Hematopoietic multipotent progenitor cell treated with erythropoietin and hydrocortisone succinate and interleukin-3 and kit ligand, for 6 days (in vitro differentiated cells): ENCODE measurements at places on chromosomes 2 and 18.

GRCh38 chr18:12858991-12859390 lies 25.0 kb downstream of the PTPN2 start:
- no peak for DNase-seq

DNA sequence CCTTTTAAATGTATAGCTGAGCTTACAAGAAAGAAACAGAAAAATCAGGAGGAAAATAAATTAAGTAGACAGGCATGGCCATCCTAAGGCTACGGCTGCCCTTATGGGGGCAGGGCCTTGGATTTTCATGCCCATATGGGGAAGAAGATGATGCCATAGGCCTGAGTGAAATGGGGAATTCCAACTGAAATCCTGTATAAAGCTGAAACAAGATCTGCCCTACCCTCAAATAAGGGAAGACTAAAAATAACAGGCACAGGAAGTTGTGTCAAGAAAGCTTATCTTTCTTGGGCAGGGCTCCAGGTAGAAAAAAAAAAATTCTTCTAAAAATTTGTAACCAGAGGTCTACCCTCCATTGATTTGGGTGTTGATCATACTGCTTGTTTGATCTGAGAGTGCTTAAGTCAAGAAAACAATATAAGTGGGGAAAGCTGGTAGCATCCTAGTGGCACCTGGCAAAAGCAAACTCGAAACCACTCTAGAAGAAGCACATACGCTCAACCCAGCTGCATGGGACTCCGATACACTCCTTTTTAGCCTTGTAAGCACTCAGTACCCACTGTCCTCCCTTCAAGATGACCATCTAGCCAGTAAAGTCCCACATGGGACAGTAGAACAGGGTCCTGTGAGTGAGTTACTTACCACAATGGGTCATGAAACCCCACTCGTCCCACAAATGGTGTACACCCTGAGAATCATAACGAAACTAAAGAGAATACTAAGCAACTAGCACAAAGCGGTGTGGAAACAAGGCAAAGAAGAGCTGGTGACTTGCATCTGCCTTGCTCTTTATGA lies 22.3 kb downstream of the DNAH7 start:
- DNase-seq: no peak

DNA sequence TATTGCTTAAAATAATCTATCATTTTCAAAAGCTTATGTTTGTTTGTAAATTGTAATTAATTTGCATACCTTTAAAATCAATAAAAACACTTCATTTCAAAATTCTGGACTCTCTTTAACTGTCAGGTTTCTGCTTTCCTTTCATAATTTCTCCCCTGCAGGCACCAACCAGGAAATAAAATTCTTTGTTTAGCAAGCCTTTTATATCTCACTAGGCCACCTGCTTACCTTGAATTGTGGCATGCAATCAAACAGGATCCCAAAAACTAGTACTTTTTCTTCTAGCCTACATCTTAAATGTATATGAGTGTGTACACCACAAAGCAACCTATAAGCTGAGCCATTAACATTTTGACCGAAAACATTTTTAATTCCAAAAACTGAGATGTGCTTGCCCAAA lies 233.1 kb downstream of the NR4A2 start:
- DNase-seq: no peak

DNA sequence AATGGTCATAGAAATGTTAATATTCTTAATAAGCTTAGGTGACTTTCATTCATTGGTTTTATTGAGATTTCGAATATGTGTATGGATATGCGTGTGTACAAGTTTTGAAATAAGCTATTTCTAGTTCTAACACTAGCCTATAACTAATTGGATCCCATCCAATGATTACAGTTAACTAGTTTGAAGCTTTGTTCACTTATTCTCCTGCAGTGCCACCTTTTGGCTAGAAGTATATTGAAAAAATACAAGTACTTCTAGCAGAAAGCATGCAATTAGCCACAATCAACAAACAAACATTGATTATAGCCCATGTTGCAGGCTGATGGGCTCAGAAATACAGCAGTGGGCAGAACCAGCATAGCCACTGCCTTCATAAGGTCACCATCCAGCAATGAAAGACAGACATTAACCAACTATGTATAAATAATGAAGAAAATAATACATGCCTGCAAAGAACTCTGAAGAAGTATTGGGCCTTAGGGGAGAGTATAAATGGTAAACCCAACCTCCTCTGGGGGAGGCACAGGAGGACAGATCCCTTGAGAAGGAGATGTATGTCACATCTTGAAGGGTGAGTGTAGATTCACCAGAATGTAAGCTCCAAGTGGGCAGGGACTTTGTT lies 5.1 kb upstream of the PIEZO2 start:
- peak; percentile 86 for DNase-seq

DNA sequence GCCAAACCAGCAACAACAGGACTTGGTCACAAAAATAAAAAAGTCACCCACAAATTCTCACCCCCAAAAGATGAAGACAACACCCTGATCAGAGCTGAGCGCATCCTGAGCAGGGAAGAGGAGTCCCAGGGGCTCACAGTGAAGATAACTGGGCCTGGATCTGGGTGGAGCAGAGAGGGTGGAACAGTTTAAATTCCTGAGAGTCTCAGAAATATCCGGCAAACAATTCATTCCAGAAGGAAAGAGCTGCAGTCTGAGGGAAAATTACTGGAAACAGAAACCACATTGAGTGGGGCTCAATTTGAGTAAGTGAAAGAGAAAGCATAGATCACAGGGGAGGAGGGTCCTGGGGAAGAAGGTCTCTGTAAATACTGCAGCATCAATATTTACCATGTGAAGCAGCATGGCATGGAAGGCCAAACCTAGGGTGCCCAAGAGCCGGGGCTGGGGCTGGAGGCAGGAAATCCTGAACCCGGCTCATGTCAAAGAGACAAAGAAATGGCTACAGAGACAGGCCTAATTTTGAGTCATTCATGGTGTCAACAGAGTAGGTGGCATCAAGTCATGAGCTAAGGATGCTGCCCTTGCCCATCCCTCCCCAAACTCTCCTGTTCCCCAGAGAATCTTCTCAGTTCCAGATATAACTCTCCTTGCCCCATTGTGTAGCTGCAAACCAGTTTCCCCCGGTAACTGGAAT lies 61.4 kb upstream of the ZBTB7C start:
- DNase-seq: no peak

- no peak for DNase-seq
These were observed 66.7 kb downstream of the AAK1 start for GRCh38 chr2:69576880-69577279.

DNA sequence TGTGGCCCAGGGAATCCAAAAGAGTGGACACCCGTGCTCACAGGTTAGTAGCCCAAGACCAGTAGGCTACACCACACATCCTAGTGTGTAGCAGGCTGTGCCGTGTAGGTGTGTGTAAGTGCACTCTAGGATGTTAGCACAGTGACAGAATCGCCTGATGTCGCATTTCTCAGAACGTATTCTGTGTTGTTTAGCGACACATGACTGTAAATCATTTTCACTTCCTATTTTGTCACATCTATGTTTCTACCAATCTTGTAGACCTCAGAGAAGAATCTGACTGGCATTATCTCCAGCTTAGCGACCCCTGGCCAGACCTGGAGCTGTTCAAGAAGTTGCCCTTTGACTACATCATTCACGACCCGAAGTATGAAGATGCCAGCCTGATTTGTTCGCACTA lies 45.1 kb downstream of the NTSR2 start:
- DNase-seq: no peak

DNA sequence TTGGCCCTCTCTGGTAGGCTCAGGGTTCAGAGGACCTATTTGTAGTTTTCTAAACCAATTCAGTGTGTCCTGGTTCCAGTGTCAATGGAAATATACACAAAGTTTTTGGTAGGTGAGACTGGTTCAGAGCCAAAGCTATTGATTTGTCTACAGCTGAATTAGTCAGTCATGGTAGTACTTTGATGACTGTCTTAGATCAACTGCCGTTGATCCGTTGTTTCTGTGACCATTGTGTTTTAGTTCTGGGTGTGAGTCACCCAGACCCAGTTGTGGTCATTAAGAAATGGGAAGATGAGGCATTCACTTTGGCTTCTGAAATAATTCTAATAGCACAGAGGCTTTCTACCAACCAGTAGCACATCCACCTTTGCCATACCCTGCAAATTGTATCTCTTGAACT lies 16.0 kb upstream of the RPE start:
- no peak for DNase-seq

DNA sequence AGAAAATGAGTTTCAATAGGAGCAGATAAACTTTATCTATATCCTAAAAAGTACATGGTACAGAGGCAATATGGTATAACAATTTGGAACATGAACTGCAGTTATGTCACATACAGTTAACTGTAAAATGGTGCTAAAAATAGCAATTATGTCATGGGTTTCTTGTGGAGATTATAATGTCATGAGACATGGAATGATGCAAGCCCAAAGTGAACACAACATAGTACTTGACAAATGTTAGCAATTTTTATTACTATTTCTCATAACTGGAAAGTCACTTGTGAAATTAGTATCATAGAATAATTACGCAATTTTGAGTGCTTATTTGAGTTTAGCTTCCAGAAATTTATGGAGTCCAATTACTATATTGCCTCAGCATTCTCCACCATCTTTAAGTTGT lies 1263.4 kb downstream of the DSC3 start:
- DNase-seq: no peak

DNA sequence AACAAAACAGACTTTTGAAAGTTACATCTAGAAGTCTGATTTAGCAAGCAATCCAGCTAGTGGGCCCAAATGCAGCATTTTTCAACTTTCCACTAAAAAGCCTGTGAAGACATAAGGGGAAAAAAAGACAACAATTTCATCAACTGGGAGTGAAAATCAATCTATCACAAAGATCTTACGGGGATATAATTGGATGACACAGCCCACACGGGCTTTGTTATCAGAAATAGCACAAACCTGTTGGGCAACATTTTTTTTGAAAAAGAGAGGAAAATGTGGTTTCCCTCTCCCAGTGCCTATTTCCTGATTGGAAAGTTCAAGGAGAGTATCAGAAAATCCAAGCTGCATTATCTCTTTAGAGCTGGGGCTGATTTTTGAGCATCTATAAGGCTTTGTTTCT lies 132.7 kb downstream of the EVA1A start:
- DNase-seq: no peak

DNA sequence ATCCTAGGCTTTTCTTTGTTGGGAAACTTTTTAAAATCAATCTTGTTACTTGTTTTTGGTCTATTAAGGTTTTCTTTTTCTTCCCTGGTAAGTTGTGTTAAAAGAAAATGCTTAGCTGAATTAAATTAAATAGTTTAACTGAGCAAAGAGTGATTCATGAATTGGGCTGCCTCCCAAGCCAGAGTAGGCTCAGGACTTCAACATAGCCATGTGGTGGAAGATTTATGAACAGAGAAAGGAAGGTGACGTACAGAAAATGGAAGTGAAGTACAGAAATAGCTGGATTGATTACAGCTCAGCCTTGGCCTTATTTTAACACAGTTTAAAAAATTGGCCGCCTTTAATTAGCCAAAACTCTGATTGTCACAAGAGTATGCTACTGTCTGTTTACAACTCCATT lies 27.9 kb upstream of the GALNT5 start:
- no peak for DNase-seq

DNA sequence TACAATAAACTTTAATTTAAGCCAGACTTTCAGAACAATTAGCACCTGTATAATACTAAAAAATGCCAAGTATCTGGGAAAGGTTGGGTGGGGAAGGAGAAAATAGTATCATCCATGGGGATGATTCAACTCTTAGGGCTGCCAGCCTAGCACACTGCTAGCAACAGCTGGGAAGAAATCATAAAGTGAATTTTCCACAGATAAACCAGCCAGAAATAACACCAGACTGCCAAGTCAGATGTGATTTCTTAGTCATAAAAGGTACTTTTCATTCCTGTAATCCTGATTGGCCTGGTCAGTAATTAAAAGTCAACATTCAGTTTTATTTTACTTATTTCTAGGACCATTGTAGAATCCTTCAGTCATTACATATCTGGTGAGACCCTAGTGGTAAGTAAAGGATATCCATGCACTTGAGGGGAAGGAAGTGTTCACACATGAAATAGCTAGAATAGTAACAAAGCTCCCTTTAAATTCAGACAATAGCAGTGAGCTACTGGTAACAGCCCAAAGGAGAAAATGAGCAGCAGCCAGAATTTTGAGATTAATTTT lies 59.4 kb downstream of the LIMS1 start:
- DNase-seq: no peak

DNA sequence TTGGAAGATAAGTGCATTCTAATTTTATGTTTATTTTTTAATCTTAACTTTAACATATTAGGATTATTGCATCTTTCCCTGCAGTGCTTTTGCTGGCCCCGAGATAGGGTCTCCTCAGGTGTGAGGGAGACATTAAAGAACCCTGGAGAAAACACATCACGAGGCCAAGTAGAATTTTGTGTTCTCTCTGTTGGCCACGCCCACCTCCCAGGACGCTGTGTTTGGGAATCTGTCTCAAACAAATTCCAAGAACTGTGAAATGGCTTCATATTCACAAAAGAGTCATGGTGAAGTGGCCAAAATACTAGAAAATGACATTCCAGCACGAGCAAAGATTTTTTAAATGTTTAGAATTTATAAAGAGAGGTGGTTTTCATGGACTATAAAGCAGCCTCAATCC lies 27.3 kb downstream of the RNF144A start:
- DNase-seq: no peak

GRCh38 chr2:233974530-233975071 lies 57.4 kb downstream of the TRPM8 start:
- no peak for DNase-seq

DNA sequence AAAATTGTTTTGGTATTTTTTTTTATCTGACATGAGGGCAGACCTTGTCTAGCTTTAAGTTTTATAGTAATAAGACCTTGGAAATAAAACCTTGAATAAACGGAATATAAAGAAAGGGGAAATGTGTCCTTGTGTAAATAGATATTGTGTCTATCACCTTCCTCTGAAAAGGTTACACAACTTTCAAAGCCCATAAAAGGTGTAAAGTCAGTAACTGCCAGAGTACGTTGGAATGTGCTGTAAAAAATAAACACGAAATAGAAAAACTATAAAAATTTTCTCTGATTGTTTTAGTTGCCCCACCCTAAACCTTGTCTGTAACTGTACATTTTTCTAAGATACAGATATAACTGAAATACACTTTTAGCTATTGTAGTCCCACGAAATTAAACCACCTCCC lies 82.3 kb downstream of the ZEB2 start:
- DNase-seq: no peak

DNA sequence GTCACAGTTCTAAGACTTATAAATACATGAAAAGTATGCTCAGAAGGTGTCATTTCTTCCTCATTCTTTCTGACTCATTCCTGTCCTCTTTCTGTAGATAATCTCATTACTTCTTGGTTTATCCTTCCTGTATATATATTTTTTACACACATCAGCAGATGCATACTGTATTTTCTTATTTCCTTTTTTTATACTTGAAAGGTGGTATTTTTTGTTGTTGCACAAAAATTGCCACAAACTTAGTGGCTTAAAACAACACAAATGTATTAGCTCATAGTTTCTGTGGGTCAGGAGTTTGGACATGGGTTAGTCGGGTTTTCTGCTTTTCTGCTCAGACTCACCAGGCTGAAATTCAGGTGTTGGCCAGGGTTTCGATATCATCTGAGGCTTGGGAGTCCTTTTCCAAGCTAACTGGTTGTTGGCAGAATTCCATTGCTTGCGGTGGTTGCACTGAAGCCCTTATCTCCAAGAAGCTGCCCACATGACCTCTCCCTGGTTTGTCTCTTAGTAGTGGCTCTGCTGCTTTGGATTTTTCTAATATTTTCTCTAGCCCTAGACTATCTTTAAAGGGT lies 162.6 kb downstream of the FMNL2 start:
- DNase-seq: peak; percentile 89

GRCh38 chr2:173354582-173355131 lies at the start of gene CDCA7:
Gene CDCA7, plus strand, starts transcription at chr2:173354872. Its CDS starts 92 bp downstream, at chr2:173354964.
- peak; percentile 78 for DNase-seq

- no peak for DNase-seq
These were observed 217.8 kb downstream of the SETBP1 start for GRCh38 chr18:44898498-44898897.
